GM04503 (cell line): ENCODE measurements at places on chromosomes 3 and 15.

GRCh38 chr3:128549283-128550112 is 56.5 kb upstream of the GATA2 start:
- peak; percentile 31 for DNase-seq

- no peak for DNase-seq
These were observed 50.6 kb downstream of the IQSEC1 start for GRCh38 chr3:13022348-13023234.

GRCh38 chr15:27061739-27062138 is 90.8 kb downstream of the GABRG3 start:
- no peak for DNase-seq

- DNase-seq = no peak
These were observed 159.8 kb upstream of the CTDSPL start for GRCh38 chr3:37701734-37702433.

- no peak for DNase-seq
These were observed 113.2 kb downstream of the TCF12 start for GRCh38 chr15:57031605-57032004.

- no peak for DNase-seq
These were observed 3.3 kb downstream of the OXTR start for GRCh38 chr3:8766148-8766547.

DNA sequence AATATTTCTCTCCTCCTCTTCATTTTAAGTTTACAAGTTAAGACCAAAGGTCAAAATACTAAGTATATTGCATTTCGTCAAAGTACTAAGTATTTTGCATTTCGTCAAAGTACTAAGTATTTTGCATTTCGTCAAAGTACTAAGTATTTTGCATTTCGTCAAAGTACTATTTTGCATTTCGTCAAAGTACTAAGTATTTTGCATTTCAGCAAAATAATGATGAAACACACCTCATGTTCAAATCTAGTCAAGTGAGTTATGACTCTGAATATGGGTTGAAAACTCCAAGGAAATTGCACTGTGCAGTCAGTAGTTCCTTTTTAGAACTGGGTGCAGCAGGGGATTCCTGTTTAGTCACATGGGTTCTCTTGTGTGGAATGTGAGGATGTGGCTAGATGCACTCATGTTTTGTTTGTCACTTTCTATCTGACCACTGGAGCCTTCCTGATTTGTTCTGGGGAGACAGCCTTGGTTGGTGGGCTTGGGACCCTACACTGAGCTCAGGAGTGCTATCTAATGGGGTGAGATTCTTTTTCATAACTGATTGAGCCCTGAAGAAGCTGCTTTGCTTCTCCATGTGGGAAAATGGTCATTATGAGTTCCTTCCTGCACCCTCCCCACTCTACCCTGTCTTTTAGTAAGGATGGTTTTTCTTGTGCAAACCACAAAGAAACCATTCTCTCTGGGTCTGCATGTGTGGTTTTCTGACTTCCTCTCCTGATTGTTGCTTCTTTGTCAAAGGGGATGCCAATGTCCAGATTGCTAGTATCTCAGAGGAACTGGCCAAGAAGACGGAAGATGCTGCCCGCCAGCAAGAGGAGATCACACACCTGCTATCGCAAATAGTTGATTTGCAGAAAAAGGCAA is 73.4 kb downstream of the CCK start:
- DNase-seq = no peak

DNA sequence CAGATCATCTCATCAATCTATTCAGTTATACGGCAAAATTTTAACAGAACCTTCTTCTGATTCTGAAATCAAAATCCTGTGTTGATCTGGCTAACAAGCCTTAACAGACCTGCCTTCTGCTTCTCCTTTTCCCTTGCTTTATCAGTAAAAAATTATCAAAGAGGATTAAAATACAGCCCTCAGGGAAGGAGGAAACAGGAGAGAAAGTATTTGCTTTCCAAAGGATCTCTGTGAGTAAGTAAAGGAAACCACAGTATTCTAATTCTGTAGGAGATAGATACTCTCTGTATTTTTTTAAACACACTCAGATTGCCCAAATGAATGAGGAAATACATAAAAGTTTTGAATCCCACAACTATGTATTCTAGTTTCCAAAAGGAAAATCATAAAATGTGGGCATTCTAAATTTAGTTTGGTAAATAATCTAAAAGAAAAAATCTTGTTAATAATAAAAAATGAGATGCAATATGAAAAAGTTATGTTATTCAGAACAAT is 221.8 kb downstream of the ZIC1 start:
- no peak for DNase-seq

- DNase-seq = no peak
These were observed 7.8 kb upstream of the CTDSPL start for GRCh38 chr3:37853691-37854413.

DNA sequence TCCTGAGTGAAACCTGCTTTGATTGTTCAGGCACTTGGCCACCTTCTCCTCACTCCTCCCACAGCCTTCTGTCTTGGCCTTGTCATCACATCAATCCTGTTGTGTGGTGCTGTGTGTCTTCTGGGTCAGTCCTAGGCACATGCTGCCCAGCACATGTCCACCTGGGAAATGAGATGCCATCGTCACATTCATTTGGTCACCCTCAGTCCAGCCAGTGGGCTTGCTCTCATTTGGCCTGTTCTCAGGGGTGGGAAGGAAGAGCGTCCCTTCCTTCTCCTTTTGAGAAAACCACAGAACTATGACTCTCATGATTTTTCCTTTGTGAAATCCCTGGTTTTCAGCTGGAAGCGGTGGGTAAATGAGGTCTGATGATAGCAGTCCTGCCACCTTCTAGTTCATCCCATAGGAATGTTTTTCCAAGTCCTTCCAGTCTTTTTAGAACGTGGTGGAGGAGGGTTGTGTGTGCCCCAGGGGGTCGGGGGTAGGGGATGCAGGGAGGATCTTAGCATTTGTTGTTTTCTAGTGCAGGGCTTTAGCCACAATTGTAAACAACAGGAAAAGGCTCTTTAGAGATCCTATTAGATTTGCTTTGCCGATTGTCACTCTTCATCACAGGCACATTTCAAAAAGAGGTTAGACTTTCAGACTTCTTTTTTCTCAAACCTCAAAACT is 8.4 kb upstream of the PLA1A start:
- no peak for DNase-seq

DNA sequence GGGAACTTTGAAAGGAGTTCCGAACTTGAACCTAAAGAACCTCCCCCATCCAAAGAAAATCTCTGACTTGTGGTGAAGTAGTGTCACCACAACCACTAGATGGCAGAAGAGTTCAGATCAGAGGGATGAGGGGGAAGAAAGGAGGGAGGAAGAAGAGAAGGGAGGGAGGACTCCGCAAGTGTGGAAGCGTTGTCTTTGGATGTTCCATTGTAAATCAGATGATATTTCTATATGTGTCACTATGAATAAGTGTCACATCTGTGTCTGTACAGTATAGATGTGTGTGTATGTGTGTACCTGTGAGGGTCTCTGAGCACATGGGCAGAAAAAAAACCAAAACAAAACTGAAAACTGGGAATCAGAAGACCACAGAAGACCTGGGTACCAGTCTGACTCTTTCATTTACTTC is 16.9 kb downstream of the SLC24A1 start:
- DNase-seq = no peak

DNA sequence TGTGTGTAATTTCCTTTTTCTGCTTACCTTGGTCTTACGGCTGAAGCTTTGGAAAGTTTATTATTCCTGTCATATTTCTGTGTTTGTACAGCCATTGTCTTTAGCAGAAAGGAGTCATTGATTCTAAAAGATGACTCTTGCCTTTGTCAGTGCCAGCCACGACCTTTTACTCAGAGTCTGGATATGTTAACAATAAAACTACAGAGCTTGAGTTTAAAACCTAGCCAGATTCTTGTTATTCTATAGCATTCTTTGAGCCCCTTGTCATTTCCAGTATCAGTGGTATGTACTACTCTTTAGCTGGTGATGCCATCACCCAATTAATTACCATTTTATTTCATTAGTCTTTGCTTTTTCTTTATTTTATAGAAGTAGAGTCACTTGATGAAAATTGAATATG is 142.4 kb downstream of the TCF12 start:
- peak; percentile 32 for DNase-seq

- DNase-seq = no peak
These were observed 32.6 kb downstream of the ONECUT1 start for GRCh38 chr15:52757496-52757895.

GRCh38 chr15:88454236-88454635 is 13.0 kb downstream of the MRPL46 start:
- DNase-seq = no peak

GRCh38 chr15:37370941-37371340 is 270.6 kb upstream of the MEIS2 start:
- DNase-seq = no peak

DNA sequence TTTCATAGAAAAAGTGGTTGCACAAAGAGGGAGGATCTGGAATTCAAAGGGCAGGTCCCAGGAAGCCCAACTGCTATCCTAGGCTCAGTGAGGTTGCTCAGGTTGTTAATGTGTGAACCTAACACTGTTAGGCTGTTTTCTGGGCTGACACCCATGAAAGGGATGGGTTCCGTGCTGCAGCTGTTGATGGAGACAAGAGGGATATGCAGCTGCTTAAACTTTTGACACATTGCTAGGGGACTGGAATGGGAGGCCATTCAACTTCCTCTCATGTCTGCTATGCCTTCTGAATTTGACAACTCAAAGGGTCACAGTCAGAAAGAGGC is 198.0 kb upstream of the NR2E3 start:
- DNase-seq = no peak

DNA sequence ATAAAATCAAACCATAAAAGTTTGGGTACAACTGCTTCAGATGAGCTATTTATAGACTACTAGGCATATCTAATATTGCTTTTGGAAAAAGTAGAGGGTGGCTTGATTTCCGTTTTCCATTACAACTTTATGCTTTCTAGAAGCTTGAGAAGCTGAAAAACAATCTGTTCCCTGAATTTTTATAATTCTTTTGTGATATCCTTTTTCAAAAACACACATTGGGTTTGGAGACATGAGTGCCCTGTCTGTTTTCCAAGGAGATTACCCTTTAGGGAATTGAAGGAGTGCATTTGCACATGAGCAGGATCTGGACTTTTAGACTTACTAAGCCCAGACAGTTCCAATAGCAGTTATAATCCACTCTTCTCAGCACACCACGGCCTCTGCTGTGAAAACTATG is 49.5 kb upstream of the FILIP1L start:
- no peak for DNase-seq

- DNase-seq = no peak
These were observed 24.1 kb downstream of the GABRA5 start for GRCh38 chr15:26890988-26891387.

- no peak for DNase-seq
These were observed 2.0 kb upstream of the PDE8A start for GRCh38 chr15:84979651-84980050.

DNA sequence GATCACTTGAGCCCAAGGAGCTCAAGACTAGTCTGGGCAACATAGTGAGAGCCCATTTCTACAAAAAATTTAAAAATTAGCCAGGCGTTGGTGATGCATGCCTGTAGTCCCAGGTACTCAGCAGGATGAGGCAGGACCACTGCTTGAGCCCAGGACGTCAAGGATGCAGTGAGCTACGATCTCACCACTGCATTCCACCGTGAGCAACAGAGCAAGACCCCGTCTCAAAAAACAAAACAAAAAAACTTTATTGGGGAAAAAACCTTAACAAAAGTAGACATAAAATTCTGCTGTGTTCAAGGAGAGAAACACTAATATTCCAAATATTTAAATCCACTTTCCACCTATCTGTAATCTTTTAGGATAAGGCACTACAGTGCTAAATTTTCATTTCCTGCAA is 20.8 kb downstream of the SETD2 start:
- no peak for DNase-seq

DNA sequence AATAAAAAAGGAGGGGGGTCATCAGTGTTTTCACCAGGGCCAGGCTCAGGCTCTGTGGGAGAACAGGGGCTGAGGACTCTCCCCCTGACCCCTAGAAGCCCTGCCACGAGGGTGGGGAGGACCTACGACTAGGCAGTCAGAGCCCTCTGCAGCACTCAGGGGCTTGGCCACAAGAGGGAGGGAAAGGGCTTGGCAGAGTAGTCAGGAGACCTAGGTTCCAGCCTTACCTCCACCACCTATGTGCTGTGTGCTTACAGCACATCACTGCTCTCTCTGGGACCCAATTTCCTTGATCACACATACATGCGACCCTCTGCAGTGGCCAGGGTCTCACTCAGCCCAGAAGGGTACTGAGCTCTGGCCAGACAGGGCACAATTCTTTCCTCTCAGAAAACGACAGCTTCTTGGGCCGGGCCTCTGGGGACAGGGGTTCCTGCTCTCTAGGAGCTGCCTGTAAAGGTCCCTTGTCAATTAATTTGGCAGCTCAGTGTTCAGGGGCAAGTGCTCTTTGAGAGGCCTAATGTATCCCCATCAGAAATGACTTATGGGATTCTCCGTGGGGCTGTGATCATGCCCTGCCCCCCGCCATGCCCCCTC is 16.4 kb upstream of the SKIC8 start:
- DNase-seq = no peak

GRCh38 chr3:141797819-141798447 is 34.7 kb downstream of the GRK7 start:
- no peak for DNase-seq

- DNase-seq = no peak
These were observed 6.5 kb downstream of the DAG1 start for GRCh38 chr3:49476563-49476962.

DNA sequence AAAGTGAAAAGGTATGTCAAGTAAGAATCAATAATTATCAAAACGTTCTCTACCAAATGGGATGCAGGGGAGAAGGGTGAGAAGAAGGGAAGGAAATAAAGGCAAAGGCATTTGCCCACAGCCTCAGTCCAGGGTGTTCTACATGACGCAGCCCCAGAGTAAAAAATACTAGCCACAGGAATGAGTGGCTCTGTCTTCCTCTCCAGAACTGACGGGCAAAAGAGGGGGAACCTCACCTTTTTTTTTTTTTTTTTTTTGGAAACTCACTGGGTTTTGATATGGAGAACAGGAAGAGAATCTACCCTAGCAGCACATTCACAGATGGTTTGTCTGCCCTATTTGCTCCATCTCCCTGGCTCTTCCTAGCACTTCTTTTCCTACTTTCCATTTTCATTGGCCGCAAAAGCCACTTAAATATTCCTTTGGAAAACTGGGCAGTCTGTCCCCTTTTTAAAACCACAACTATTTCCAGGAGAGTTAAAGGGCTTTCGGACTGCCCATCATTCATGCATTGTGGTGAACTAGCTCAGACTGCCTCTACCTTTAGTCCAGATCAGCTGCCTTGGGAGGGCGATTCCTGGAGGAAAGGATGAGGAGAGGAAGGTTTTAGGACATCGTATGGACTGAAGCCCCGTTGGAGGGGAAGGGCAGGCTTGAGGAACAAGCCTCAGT is 28.2 kb downstream of the B3GNT5 start:
- no peak for DNase-seq

- DNase-seq = no peak
These were observed 10.1 kb upstream of the RBM5 start for GRCh38 chr3:50078622-50079021.

- DNase-seq = no peak
These were observed 30.3 kb downstream of the SRPRB start for GRCh38 chr3:133835961-133836360.

GRCh38 chr15:78681281-78682003 is 40.4 kb upstream of the CHRNB4 start:
- no peak for DNase-seq

DNA sequence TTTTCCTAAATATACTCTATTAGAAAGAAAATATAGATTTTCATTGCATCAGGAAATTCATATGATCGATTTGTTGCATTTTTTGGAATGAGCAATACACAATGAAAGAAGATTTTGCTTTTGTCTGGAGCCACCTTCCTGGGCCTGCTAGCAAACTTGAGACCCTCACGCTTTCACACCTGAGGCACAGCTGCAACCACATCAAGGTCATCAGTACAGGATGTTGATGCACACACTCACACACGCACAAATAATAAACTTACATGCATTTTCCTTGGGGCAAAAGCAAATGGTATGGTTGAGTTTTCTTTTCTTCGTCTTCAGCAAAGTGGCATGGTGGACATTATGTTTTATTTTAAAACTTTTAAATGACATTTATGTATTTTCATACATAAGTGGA is 64.8 kb upstream of the SATB1 start:
- no peak for DNase-seq
